Testis (tissue), 5 donors: ENCODE measurements at places on chromosomes 2 and 18. TPM values are rescaled to one million over a fixed set of nuclear protein-coding genes. Genes with fewer than 3 reads are reported as not detected.

ALKAL2 gene
- polyA plus RNA-seq: 69.4 TPM

CD8A gene
- 2.9 TPM for polyA plus RNA-seq

ANKRD30BL gene
- 42.3 TPM for polyA plus RNA-seq

GTF3C2 gene
- 55.1 TPM for polyA plus RNA-seq

MARCHF4 gene
- polyA plus RNA-seq: 0.09 TPM

FAM110C gene
- 8.5 TPM for polyA plus RNA-seq

SLC23A3 gene
- polyA plus RNA-seq: 0.42 TPM

IWS1 gene
- 33.7 TPM for polyA plus RNA-seq

ELOA2 gene
- 8.0 TPM for polyA plus RNA-seq

TMEM182 gene
- 4.1 TPM for polyA plus RNA-seq

ALPP gene
- polyA plus RNA-seq: not detected

EML6 gene
- 7.6 TPM for polyA plus RNA-seq

ASIC4 gene
- 1.5 TPM for polyA plus RNA-seq

FAM237A gene
- 3.7 TPM for polyA plus RNA-seq

RAPH1 gene
- 22.1 TPM for polyA plus RNA-seq

CTDP1 gene
- polyA plus RNA-seq: 51.0 TPM

TUBA3E gene
- polyA plus RNA-seq: 386 TPM

MAIP1 gene
- 13.6 TPM for polyA plus RNA-seq

TRABD2A gene
- polyA plus RNA-seq: 82.5 TPM

TXNL4A gene
- 158 TPM for polyA plus RNA-seq

PDIA6 gene
- polyA plus RNA-seq: 123 TPM

IL1R1 gene
- polyA plus RNA-seq: 49.6 TPM

TAF1B gene
- polyA plus RNA-seq: 13.3 TPM

DCDC2C gene
- polyA plus RNA-seq: 9.9 TPM

LYG2 gene
- not detected for polyA plus RNA-seq

STK39 gene
- polyA plus RNA-seq: 70.7 TPM

RPRM gene
- polyA plus RNA-seq: 2.9 TPM

SERPINB2 gene
- polyA plus RNA-seq: not detected

THAP4 gene
- polyA plus RNA-seq: 73.5 TPM

LRRTM1 gene
- polyA plus RNA-seq: 1.1 TPM

NOL4 gene
- 58.8 TPM for polyA plus RNA-seq

HRH4 gene
- polyA plus RNA-seq: 0.42 TPM

KCTD1 gene
- 13.1 TPM for polyA plus RNA-seq

DCC gene
- polyA plus RNA-seq: 42.1 TPM

LIMS1 gene
- 44.8 TPM for polyA plus RNA-seq

DYNAP gene
- polyA plus RNA-seq: not detected

PID1 gene
- polyA plus RNA-seq: 14.8 TPM

CYS1 gene
- 5.5 TPM for polyA plus RNA-seq

SCN2A gene
- 0.57 TPM for polyA plus RNA-seq

REG1B gene
- not detected for polyA plus RNA-seq

CRYGD gene
- polyA plus RNA-seq: 2.5 TPM

CD8B2 gene
- 0.16 TPM for polyA plus RNA-seq

PJVK gene
- 61.3 TPM for polyA plus RNA-seq

NBAS gene
- 84.2 TPM for polyA plus RNA-seq

LINC00305 gene
- polyA plus RNA-seq: 13.2 TPM

NRBP1 gene
- 191 TPM for polyA plus RNA-seq

UCN gene
- polyA plus RNA-seq: 0.75 TPM

SLC20A1 gene
- polyA plus RNA-seq: 30.2 TPM

DSEL gene
- polyA plus RNA-seq: 2.7 TPM

PLB1 gene
- 10.9 TPM for polyA plus RNA-seq

FOXI3 gene
- polyA plus RNA-seq: 0.84 TPM
